Testis (tissue), 5 donors: ENCODE measurements at places on chromosomes 2 and 18. TPM values are rescaled to one million over a fixed set of nuclear protein-coding genes. Genes with fewer than 3 reads are reported as not detected.

DNA sequence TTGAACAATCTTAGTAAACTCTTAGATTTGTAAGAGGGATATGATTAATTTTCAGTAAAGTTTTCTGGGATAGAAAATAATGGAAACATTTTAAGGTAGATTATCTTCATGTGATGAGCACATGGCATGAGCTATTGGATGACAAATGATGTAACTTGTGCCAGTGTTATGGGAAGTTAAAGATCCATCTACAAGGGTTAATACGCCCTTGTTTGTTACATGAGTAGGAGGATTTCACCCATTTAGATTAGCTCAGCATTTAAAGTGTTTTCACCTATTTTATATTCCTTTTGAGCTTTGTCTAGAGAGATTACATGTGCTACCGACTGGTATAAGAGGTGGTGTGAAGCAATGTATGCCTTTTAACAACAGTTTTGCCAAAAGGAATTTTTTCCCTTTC lies 5.6 kb downstream of the CLIP4 start:
- H3K27ac ChIP-seq: no peak overlapping the region
- H3K4me1 ChIP-seq: no peaks in the 10 kb centered on the region
- H3K4me3 ChIP-seq: no peak overlapping the region
- no peak for DNase-seq
- no peaks in the 10 kb centered on the region for H3K27me3 ChIP-seq
- no peaks in the 10 kb centered on the region for H3K36me3 ChIP-seq

- no peak overlapping the region for H3K4me3 ChIP-seq
- H3K27ac ChIP-seq: no peak overlapping the region
- H3K27me3 ChIP-seq: no peaks in the 10 kb centered on the region
- DNase-seq: no peak
- H3K4me1 ChIP-seq: no peaks in the 10 kb centered on the region
- H3K36me3 ChIP-seq: no peaks in the 10 kb centered on the region
These were observed 492.4 kb upstream of the ACVR2A start for GRCh38 chr2:147352264-147353071.

DNA sequence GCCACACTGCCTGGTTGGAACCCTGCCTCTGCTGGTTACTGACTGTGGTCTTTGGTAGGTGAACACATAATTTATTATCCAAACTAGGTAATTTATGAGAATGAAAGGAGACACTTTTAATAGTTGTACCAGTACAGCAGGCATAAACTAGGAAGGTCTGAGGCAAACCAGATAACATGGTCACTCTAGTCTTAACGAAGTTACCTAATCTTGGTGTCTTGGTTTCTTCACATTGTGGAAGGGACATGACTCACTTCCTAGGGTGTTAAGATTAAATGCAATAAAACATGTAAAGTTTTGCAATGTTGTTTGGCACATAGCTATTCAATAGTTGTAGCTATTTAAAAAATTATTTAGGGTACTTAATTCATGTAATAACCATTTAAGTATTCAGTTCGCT lies 23.3 kb downstream of the SPTBN1 start:
- H3K27me3 ChIP-seq: no peaks in the 10 kb centered on the region
- peaks cover 50% of the 10 kb centered on the region for H3K4me1 ChIP-seq
- H3K4me3 ChIP-seq: no peak overlapping the region
- H3K36me3 ChIP-seq: no peaks in the 10 kb centered on the region
- no peak for DNase-seq

DNA sequence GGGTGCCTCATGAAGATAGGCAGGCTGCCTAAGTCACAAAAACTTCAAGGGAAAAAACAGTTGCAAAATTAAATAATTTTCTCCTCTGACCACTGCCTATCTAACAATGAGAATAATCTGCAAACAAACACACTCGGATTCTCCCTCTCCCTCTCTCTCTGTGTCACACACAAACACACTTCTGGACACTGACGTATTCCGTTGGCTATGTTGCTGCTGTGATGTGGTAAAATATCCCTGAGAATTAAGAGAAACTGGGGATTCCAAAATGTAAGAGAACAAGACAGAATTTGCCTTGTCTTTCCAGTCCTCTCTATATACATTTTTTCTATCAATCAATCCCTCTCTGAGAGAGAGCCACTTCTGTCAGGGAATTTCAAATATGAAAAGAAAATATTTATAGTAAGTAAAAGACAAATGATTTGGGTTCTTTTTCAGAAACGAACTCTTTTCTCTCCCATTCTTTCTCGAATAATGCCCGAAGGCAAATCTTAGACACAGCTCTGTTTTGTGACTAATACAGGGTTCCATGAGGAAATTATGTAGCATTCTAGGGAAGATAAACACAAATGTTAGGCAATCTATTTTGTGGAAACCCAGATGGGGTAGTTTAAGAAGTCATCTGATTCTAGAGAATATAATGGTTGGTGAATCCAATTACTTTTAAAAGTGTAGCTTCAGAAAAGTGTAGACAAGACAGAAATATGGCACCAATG lies 310.3 kb upstream of the CYP26B1 start:
- no peaks in the 10 kb centered on the region for H3K4me1 ChIP-seq
- no peak for DNase-seq
- no peak overlapping the region for H3K27ac ChIP-seq
- no peaks in the 10 kb centered on the region for H3K27me3 ChIP-seq

DNA sequence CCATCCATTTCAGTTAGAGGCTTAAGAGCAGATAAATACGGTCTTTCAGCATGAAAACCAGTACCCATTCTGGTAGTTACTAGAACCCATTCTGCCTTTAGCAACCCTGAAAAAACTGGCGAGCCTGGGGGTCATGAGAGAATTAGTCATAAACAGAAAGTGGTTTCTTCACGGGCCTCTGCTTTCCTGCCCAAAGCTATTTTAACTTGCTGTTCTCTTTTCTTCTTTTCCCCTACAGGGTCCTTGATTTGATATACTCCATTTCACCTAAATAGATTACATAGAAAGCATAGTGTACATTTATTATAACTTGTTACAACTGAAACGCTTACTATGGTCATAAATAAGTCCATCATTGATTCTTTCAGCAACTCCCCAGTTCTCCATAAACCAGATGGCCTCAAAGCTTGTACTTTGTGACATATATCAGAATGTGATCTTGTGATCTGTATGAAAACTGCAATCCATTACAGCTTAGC lies 48.3 kb downstream of the WDFY1 start:
- H3K4me3 ChIP-seq: no peak overlapping the region
- H3K36me3 ChIP-seq: no peaks in the 10 kb centered on the region
- no peaks in the 10 kb centered on the region for H3K27me3 ChIP-seq

GRCh38 chr2:173602153-173602795 lies 247.6 kb downstream of the CDCA7 start:
- no peaks in the 10 kb centered on the region for H3K36me3 ChIP-seq
- no peak for DNase-seq
- H3K4me3 ChIP-seq: no peak overlapping the region
- H3K4me1 ChIP-seq: no peaks in the 10 kb centered on the region
- H3K27me3 ChIP-seq: no peaks in the 10 kb centered on the region
- H3K27ac ChIP-seq: no peak overlapping the region

- DNase-seq: no peak
- H3K27ac ChIP-seq: no peak overlapping the region
- no peaks in the 10 kb centered on the region for H3K4me1 ChIP-seq
- H3K36me3 ChIP-seq: no peaks in the 10 kb centered on the region
- H3K27me3 ChIP-seq: no peaks in the 10 kb centered on the region
- no peak overlapping the region for H3K4me3 ChIP-seq
These were observed 43.5 kb downstream of the RRM2 start for GRCh38 chr2:10165861-10166675.

DNA sequence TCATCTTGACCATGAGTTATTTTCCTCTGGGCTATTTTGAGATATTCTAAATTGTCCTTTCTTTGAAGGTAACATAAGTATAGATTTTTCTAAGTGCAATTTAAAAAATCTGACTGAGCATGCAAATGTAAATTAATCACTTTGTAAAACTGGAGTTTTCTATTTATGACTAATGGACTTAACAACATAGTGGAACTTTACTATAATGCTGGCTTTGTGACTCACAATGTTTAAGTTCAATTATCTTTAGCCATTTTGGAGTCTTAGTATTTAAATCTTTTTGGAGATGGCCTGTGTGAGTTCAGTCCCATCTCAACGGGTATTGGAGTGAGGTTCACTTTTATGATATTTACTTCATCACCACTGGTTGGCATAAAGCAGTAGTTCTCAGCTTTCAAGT lies 35.2 kb upstream of the NOSTRIN start:
- H3K36me3 ChIP-seq: no peaks in the 10 kb centered on the region
- no peaks in the 10 kb centered on the region for H3K4me1 ChIP-seq
- H3K4me3 ChIP-seq: no peak overlapping the region
- H3K27me3 ChIP-seq: no peaks in the 10 kb centered on the region
- no peak overlapping the region for H3K27ac ChIP-seq
- DNase-seq: no peak

GRCh38 chr18:22934789-22935188 lies 1.7 kb downstream of the RBBP8 start:
- no peak overlapping the region for H3K27ac ChIP-seq
- H3K27me3 ChIP-seq: no peaks in the 10 kb centered on the region
- no peak for DNase-seq
- no peak overlapping the region for H3K4me3 ChIP-seq
- H3K36me3 ChIP-seq: no peaks in the 10 kb centered on the region
- no peaks in the 10 kb centered on the region for H3K4me1 ChIP-seq

- H3K27me3 ChIP-seq: no peaks in the 10 kb centered on the region
- H3K36me3 ChIP-seq: no peaks in the 10 kb centered on the region
- no peak overlapping the region for H3K4me3 ChIP-seq
- DNase-seq: no peak
- no peak overlapping the region for H3K27ac ChIP-seq
These were observed 217.2 kb downstream of the LDLRAD4 start for GRCh38 chr18:13435586-13436333.

DNA sequence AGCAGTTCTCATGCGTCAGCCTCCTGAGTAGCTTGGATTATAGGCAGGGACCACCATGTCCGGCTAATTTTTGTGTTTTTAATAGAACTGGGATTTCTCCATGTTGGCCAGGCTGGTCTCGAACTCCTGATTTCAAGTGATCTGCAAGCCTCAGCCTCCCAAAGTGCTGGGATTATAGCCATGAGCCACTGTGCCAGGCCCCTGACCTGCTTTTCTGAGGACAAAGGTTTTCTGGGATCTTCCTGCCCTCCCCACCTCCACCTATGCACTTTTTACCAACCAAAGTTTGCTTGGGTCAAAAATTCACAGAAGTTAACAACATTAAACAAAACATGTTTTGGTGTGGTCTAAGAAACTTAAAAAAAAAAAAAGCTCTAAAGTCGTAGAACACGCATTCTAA lies 259.9 kb downstream of the HAUS1 start:
- no peaks in the 10 kb centered on the region for H3K27me3 ChIP-seq
- H3K4me3 ChIP-seq: no peak overlapping the region
- H3K27ac ChIP-seq: no peak overlapping the region

Gene ANKRD44
- total RNA-seq: 11.5 TPM

Gene STAT4
- total RNA-seq: 36.4 TPM

Gene ERFE
- total RNA-seq: 9.5 TPM

Gene NEB
- 5.5 TPM for total RNA-seq

Gene ZRANB3
- total RNA-seq: 19.3 TPM

Gene CAPN14
- 0.47 TPM for total RNA-seq
